ENCODE measurements at places on chromosomes 13 and 19.
A peak's percentile ranks its signal among the peaks of the same experiment; 100 is the strongest.

DNA sequence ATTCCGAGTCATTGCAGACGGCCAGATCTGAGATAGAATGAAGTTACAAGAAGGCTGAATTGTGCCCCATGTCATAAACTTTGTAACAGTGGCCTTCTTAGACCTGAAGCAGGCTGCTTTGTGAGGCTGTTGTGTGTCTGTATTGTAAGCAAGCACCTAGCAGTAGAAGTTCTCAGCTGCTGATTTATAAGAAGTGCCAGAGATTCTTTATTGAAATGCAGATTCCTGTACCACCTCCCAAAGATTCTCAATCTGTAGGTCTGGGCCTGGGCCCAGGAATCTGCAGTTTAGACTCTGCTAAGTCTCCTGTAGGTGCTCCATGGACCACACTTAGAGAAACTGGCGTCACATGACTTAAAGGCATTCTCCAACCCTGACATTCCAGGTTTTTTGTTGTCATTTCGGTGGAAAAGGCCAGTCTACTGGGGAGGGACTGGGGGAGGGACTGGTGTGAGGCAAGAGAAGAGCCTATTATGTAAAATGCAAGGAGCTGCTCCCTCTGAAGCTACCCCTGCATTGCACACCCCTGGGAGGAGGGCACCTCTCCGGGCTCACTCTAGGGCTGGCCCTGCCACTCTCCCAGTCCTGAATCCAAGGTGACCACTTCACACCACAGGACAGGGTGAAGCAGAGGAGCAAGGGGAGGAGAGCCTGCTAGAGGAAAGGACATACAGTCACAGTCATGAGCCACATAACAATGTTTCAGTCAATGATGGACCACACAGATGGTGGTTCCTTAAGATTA, 769 bp upstream of the TMEM272 start:
- no peak for DNase-seq

DNA sequence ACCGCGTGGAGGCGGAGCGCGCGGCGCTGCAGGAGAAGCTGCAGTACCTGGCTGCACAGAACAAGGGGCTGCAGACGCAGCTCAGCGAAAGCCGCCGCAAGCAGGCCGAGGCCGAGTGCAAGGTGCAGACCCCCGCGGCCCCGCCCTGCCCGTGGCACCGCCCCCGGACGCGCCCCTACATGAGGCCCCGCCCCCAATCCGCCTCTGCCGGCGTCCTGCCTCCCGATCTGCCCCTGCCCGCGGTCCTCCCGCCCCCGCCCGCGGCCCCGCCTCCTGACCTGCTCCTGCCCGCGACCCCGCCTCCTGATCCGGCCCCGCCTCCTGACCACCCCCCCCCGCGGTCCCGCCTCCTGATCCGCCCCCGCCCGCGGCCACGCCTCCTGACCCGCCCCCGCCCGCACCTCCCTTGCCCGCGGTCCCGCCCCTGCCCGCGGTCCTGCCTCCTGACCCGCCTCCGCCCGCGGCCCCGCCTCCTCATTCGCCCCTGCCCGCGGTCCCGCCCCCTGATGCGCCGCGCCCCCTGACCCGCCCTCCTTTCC, 11.7 kb downstream of the PRR36 start:
- DNase-seq = no peak

- DNase-seq = no peak
Measured at GRCh38 chr19:2852598-2852997, 11.3 kb downstream of the ZNF555 start.

DNA sequence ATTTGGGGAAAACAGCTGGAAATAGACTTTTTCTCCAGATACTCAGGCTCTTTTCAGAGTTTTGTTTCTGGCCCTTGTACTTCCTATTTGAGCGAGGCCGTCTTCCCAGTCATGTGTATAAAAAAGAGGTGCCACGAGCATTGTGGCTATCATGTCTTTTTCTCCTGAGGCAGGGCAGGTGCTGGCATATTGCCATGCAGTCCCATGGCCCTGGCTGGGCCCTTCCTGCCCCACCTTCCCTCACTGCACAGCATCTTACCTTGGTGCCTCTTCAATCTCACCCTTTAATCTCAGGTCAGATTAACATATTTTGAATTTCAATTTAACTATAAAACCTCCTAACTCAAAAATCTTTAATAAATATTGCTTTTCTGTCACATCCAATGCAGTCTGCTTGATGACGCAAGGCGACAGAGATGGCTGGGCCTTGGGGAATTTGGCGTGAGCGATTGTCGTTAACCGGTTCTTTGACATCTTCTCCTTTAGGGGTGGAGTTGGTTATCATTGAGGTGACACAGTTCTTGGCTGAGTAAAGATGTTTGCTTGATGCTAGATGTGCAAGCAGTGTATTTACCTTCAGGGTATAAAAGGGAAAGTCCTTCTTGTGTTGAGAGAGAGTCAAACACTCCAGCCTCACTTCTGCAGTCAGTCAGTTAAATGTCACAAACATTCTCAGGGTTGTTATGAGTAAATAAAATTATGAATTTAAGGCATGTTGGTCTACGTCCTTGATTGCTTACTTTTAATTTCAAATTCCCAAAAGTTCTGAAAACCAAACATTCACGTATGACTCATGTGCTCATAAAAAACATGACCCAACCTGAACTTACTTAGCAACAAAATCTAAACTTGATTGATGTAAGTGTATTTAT, 289.9 kb downstream of the MYO16 start:
- no peak for DNase-seq

GRCh38 chr19:5369962-5370367, 29.4 kb upstream of the PTPRS start:
- peak; percentile 2 for DNase-seq

DNA sequence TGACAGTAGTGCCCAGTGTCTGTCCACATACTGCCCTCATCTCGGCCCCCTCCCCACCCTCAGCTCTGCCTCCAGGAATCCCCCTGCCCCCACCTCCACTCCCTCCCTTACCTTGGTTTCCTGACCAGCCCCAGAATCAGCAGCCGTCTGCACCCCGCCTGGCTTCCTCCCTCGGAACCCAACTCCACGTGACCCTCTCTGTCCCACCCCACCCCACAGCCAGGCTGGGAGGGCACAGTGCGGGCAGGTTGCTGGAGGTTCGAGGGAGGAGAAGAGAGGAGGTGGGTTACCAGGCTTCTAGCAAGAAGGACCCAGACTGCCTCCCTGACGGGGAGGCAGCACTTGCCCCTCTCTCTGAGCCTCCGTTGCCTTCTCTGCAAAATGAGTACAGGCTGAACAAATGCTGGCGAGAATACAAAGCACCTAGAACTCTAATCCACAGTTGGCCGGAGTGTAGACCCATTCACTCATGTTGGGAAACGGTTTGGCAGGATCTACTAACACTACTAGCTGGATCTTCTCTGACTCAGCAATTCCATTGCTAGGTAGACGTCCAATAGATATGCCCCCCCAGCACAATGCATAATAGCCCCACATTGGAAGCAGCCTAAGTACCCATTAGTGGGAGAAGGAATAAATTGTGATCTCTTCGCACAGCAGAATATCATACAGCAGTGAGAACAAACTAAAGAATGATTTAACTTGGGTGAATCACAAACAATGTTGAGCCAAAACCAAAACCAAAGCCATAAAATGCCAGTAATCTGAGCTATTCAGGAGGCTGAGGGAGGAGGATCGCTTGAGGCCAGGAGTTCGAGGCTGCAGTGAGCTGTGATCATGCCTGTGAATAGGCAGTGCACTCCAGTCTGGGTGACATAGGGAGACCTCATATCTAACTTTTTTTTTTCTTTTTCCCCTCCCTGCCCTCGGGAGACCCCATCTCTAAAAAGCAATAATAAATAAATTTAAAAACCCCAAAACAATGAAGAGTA, at the start of gene RASAL3:
Gene RASAL3 (minus strand): TSS at position 151 of the 992 bp plus-strand sequence. CDS start 186 bp downstream, outside the sequence.
- DNase-seq = no peak

DNA sequence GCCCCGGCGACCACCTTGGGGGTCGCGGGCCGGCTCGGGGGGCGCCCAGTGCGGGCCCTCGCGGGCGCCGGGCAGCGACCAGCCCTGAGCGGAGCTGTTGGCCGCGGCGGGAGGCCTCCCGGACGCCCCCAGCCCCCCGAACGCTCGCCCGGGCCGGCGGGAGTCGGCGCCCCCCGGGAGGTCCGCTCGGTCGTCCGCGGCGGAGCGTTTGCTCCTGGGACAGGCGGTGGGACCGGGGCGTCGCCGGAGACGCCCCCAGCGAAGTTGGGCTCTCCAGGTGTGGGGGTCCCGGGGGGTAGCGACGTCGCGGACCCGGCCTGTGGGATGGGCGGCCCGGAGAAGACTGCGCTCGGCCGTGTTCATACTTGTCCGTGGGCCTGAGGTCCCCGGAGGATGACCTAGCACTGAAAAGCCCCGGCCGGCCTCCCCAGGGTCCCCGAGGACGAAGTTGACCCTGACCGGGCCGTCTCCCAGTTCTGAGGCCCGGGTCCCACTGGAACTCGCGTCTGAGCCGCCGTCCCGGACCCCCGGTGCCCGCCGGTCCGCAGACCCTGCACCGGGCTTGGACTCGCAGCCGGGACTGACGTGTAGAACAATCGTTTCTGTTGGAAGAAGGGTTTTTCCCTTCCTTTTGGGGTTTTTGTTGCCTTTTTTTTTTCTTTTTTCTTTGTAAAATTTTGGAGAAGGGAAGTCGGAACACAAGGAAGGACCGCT, 729 bp downstream of the STK11 start:
- no peak for DNase-seq
